ENCODE measurements at places on chromosomes 2 and 18. TPM values are rescaled to one million over a fixed set of nuclear protein-coding genes. Genes with fewer than 3 reads are reported as not detected.

Gene AKAIN1
- not detected for total RNA-seq

Gene CRYBA2
- total RNA-seq: not detected

- DNase-seq: no peak
Measured at GRCh38 chr2:108641756-108642155, 77.5 kb upstream of the RANBP2 start.

- DNase-seq: no peak
Measured at GRCh38 chr2:58291726-58292438, 50.8 kb upstream of the FANCL start.

DNA sequence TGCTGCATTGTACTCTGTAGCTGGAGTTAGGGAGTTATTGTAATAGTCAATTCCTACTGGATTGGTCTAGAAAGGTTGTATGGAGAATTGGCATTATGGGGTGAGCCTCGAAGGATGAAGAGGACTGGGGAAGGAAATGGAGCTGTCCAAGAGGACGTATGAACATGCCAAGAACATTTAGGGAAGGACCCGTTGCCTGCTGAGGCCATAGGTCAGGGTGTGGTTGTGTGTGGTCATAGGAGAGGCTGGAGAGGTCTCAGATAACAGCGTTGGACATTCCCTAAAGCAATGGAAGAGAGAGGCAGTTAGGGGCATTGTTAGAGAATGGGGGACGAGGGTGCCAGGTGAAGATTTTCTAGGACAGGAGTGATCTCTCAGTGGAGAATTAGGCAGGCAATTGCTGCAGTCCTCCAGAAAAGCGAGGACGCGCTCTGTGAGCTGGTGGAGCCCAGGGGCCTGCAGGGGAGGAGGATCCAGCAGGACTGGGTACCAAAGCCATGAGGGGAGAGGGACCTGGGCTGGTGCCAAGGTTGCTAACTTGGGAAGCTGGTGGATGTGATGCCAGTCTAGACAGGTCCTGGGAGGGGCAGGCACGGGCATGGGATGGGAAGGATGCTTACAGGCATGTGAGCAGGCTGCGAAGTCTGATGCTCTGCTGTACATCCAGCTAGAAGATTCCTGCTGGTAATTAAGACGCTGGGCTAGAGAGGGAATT is 9.4 kb upstream of the PSD4 start:
- no peak for DNase-seq

DNA sequence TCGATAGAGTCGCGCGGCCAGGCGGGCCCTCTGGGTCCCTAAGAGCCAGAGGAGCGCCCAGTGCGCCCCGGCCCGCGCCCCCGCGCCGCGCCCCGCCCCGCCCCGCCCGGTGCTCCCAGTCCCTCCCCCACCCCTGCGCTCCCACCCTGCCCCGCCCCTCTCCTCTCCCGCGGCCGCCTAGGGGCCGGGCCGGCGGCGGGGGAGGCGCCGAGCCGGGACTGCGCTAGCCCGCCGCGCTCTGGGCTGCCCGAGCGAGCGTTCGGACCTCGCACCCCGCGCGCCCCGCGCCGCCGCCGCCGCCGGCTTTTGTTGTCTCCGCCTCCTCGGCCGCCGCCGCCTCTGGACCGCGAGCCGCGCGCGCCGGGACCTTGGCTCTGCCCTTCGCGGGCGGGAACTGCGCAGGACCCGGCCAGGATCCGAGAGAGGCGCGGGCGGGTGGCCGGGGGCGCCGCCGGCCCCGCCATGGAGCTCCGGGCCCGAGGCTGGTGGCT is at the start of gene GPC1:
GPC1 (plus strand) TSS at position 207 of the 491 bp plus-strand sequence; CDS start at position 463, 256 bp downstream.
- DNase-seq: peak; percentile 64

All from mucosa of gallbladder (tissue), 1 donor.